ENCODE measurements at places on chromosomes 6 and 20.

- no peak for DNase-seq
Measured at GRCh38 chr6:53924277-53924676, 129.5 kb downstream of the LRRC1 start.

GRCh38 chr6:142413111-142413510 lies 111.3 kb downstream of the ADGRG6 start:
- no peak for DNase-seq

DNA sequence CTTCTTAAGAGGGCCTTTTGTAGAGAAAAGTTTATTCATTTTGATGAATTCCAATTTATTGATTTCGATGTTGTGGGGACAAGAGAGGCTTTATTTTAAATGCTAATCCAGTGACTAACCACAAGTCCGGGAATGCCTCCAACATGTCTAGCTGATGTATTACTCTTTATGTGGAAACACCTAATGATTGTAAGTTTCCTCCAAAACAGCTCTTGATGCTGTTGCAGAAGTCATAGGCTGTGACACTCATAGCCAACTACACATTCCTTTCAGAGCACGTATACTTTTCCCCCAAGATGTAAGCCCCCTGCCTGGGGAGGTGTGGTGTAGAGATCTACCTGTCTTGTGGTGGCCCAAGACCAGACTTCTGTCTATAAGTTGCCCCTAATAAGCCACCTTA lies 61.3 kb upstream of the RNF24 start:
- DNase-seq: no peak

- no peak for DNase-seq
Measured at GRCh38 chr6:21348146-21348503, 245.4 kb upstream of the SOX4 start.

DNA sequence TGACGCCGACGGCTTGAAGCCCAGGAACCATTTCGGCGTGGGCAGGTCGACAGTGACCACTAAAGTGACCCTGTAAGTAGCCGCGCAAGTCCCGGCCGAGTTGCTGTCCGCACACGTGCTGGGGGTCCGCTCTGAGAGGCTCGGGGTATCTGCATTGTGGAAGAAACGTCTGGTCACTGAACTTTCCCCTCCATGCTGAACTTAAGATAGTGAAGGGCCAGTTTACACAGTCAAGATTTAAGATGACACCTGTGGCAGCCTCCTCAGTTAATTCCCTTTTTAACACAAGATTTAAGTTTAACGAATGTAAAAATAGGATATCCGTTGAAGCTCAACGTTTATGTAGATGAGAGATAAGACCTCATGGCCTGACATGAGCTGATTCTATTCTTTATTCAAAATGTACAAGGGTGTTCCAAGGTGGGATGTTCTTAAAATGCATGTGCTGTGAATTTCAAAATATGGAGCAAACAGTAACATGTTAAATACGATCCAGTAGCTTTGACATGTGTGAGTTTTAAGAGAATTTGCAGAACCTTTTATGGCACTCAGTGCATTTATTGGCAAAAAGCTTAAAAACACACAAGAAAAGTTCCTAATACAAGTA lies 116.2 kb downstream of the RTN4IP1 start:
- DNase-seq: no peak

DNA sequence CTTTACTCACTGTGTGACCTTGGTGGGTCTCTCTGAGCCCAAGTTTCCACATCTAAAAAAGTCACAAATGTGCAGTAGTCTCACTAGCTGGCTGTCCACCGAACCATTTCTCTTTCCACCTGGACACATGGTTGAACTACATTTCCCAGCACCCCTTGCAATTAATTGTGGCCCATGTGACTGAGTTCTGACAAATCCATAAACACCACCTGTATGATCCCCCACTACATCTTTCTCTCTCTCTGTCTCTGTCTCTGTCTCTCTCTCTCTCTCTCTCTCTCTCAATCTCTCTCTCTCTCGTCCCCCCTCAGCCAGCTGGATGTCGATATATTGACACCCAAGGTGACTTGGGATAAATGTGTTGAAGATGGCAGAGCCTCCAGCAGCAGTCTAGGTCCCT lies 42.8 kb downstream of the SNHG17 start:
- no peak for DNase-seq

DNA sequence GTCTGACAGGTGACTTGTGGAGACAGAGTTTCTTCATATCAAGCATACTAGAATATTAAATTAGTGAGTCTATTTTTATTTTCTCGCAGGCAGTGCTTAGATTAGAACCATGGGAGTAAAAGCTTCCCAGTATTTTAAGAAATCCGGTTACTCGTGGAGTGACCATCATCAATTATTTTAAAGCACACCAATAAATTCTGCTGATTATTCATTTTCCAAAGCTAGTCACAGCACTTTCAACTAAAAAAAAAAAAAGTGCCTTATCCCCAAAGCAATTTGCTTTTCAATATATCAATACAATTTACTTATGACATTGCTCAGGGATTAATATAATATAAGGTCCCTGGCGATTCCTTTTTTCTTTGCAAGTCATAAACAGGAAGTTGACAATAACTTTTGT lies 26.3 kb upstream of the OLIG3 start:
- DNase-seq: no peak

GRCh38 chr20:4635781-4636180 lies 85.9 kb upstream of the PRND start:
- DNase-seq: no peak

DNA sequence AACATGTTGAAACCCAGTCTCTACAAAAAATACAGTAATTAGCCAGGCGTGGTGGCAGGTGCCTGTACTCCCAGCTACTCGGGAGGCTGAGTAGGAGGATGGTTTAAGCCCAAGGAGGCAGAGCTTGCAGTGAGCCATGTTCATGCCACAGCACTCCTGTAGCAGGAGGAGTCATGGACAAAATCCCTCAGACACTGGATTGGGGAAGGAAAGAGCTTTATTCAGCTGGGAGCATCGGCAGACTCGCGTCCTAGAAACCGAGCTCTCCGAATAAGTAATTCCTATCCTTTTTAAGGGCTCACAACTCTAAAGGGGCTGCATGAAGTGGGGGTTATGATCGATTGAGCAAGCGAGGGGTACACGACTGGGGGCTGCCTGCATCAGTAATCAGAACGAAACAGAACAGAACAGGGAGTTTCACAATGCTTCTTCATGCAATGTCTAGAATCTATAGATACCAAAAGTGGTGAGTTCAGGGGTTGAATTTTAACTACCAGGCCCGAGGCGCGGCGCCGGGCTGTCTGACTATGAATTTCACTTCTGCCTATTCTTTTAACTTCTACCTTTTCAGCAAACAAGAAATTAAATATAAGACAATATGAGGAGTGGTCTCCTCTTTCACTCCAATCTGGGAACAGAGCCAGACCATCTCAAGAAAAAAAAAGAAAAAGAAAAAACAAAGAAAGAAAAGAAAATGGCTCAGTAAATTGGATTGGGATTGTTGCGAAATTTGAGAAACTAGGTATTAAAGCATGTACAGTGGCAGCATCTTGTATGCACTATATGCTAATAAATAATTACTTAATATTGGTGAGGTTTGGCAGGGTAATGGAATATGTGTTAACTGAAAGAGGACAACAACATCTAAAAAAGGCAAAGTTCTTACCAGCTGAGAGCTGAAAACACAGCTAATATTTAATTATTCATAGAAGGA lies 23.6 kb downstream of the HMGN4 start:
- no peak for DNase-seq

- no peak for DNase-seq
Measured at GRCh38 chr6:121998631-121999030, 400.8 kb upstream of the HSF2 start.
